ENCODE measurements at places on chromosomes 16 and 17.

GRCh38 chr16:68790944-68791343 lies 52.4 kb upstream of the TANGO6 start:
- DNase-seq = no peak

- DNase-seq = no peak
Measured at GRCh38 chr16:83653785-83654184, 154.0 kb upstream of the HSBP1 start.

GRCh38 chr16:81623365-81624102 lies 155.6 kb upstream of the PLCG2 start:
- peak; percentile 41 for DNase-seq

- no peak for DNase-seq
Measured at GRCh38 chr17:35083071-35083470, 19.6 kb upstream of the RFFL start.

DNA sequence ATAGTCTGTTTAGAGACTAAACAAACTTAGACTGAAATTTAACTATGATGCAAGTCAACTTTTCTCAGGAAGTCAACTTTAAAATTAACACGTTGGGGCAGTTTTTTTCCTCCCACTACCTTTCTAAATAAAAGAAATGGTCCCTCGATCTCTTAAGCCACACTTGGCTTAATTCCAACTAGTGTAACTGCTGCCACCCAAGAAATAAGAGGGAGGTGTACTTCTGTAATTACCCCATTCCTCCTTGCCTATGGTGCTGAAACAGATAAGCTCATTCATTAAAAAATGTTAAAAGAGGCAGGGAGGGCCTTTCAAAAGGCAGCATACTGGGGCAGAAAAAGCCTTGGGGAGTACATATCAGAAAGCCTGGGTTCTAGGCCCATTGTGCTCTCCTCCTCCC lies 59.8 kb downstream of the NCOR1 start:
- DNase-seq = no peak

- no peak for DNase-seq
Measured at GRCh38 chr16:86383488-86384262, 126.7 kb upstream of the FOXF1 start.

DNA sequence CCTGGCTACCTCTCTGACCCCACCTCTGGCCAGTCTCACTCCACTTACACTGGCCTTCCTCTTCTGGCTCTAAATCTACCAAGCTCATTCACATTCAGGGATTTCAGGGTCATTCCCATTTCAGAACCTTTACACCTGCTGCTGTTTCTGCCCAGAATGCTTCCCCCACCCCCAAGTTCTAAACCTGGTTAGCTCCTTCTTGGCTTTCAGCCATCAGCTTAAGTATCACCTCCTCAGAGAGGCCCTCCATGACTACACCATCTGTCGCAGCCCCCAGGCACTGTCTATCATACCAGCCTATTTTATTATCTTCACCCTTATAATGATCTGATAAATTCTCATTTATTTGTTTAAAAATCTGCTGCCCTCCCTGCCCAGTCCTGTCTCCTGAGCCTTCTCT lies 23.3 kb upstream of the NGFR start:
- no peak for DNase-seq

- peak; percentile 5 for DNase-seq
Measured at GRCh38 chr16:47258874-47259461, 115.2 kb upstream of the NETO2 start.
